ENCODE measurements at places on chromosomes 13 and 19.
A peak's percentile ranks its signal among the peaks of the same experiment; 100 is the strongest.

- DNase-seq = no peak
Observed at GRCh38 chr13:100525453-100526317, 62.9 kb downstream of the GGACT start.

- no peak for DNase-seq
Observed at GRCh38 chr19:58227964-58228584, 640 bp upstream of the ZNF544 start.

GRCh38 chr13:93554514-93554913 lies 327.9 kb downstream of the GPC6 start:
- DNase-seq = no peak

DNA sequence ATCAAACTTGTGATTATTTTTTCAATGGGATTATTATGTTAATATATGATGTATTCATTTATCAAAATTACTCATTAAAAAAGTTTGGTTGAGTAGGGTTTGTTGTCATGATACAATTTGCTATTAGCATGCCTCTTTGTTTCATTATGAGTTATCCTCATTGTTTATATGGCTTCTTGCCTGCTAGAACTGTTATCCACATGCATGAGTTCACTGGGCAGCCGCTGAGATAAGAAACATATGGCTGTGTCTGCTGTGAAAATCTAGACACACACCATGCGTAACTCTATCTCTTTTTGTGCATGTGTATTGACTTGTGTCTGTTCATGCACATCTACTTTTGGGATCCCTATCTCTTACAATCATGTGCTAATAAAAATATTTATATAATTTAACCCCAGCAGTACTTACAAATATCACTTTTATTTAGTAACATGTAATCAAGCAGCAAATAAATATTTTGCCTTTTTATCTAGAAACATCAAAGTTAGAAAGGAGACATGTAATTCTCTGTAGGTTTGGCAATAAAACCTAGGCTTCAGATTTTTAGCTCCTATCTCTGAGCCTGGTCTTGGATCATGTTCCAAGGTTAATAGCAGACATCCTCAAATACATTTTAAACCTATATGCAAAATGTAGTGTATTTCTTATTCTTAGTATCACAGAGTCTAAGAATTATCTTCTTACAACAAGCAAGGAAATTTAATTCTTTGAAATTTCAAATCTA lies 11.2 kb upstream of the KLF12 start:
- no peak for DNase-seq

DNA sequence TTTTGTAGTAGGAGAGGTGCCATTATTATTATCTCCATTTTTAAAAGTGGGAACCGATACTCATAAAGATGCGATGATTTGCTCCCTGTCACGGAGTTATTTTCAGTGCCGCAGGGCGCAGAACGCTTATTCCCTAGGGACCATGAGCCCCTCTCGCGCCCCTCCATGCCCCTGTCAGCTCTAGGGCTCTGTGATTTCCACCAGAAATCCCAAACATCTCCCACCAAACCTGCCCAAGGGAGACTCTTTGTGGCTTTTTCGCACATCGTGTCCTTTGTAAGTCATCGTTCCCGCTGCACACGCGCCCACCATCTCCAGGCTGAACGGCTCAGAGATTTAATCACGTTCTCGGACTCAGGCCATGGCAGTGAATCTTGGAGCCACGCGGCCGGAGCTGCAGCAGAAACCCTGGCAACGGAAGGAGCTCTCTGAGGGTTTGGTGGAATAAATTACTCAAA lies 105.1 kb downstream of the DNAJC15 start:
- DNase-seq = no peak

GRCh38 chr13:30305456-30305970 lies 1.8 kb downstream of the KATNAL1 start:
- DNase-seq = no peak

- no peak for DNase-seq
Observed at GRCh38 chr13:88068975-88069374, 397.8 kb downstream of the SLITRK5 start.

DNA sequence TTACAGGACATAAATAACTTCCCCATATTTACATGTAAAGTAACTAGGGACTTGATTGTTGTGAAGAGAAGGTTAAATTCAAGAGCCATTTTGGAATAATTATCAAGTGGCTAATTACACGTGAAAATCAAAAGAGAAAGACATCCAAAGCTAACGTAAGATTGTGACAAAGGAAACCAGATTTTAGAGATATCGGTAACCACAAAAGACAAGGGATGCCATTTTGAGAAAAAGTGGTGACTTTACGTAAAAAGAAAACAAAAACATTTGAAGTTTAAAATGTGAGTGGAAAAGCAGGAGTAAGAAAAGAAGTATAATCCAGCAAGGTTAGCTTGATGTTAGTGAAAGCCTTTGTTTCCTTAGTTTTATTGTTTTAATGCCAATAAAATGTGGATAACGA lies 10.9 kb upstream of the VWA8 start:
- no peak for DNase-seq

- DNase-seq = no peak
Observed at GRCh38 chr13:94914895-94915294, 202.6 kb upstream of the SOX21 start.

- DNase-seq = no peak
Observed at GRCh38 chr19:15673176-15673654, 328 bp downstream of the CYP4F12 start.

GRCh38 chr13:71260246-71260645 lies 606.8 kb downstream of the DACH1 start:
- no peak for DNase-seq

GRCh38 chr13:44903574-44903985 lies 85.7 kb downstream of the NUFIP1 start:
- DNase-seq = no peak

DNA sequence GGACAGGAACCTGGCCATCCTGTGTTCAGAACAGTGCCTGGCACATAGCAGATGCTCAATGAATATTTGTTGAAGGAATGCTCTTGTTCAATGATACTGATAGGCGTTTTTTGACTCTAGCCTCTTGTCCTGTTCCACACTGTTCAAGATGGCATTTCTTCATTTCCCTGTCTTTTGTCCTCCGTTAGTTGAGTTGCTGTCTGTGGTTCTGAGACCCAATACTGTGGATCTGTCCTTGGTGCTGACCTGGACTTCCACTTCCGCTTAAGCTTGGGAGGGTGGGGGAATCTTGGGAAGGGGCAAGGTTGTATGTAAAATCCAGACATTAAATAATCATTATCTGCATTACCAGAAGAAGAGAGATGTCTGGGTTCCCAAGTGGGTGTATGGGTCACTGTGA lies 8.3 kb upstream of the KCNN4 start:
- no peak for DNase-seq

DNA sequence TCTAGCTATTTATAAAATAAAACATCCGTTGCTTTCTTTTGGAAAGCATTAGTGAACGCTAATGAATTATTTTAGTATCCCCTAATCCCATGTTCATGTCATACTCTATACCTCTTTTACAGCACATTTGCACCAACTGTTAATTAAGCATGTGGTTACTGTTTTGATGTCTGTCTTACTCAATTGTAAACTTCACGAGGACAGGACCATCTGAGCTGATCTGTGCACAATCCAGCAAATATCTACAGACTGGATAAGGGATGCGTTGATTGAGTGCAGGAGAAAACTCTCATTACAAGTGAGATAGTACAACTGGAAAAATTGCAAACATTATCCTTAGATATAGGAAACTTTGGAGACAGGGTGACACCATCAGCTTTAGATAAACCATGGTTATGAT lies 201.1 kb downstream of the PCDH20 start:
- no peak for DNase-seq

- DNase-seq = no peak
Observed at GRCh38 chr13:111414341-111414740, 93.9 kb downstream of the TEX29 start.

DNA sequence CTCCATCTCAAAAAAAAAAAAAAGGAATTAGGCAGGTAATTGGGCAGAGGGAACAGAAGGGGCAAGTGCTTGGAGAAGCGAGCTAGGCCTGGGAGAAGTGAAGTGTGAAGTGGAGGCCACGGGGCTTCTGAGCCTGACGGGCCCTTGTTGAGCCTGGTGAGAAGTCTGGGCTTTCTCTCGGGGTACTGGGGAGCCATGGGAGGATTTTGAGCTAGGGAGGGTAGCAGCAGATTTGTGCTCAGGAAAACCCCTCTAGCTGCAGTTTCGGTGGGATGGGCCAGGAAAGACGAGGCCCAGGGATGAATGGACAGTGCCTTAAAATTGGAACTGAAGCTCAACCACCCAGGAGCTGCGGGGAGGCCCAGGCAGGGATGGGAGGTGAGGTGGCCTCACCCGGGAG lies 8.0 kb downstream of the POLR1G start:
- DNase-seq = no peak

DNA sequence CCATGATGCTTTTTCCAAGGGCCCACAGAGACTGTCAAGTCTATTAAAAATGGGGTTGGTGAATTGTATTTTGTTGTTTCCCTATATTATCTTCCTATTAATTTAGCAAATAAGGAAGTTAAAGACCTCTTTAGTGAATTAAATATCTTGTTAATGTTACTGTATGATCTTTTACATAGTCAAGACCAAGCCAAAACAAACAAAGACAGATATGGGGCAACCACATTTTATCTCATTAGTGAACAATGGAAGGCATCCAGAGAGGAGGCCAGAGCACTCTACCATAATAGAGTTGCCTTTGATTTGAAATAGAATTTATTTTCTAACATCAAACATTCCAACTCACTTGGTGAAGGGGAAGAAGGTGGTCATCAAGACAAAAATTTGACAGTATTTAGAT lies 169.4 kb downstream of the B3GLCT start:
- no peak for DNase-seq

DNA sequence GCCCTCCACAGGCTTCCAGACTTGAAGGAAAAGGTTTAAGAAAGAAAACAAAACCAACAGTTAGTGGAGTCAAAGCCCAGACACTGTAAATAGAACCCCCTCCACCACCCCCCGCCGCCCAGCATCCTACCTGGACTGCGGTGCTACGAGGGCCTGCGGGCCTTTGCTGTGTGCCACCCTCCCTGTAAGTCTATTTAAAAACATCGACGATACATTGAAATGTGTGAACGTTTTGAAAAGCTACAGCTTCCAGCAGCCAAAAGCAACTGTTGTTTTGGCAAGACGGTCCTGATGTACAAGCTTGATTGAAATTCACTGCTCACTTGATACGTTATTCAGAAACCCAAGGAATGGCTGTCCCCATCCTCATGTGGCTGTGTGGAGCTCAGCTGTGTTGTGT lies 6.3 kb upstream of the GARIN5A start:
- DNase-seq = no peak

GRCh38 chr13:18212873-18213272 lies 968.8 kb downstream of the TUBA3C start:
- DNase-seq = peak; percentile 46

GRCh38 chr19:49592486-49593232 lies 1.7 kb downstream of the PRR12 start:
- peak; percentile 20 for DNase-seq

DNA sequence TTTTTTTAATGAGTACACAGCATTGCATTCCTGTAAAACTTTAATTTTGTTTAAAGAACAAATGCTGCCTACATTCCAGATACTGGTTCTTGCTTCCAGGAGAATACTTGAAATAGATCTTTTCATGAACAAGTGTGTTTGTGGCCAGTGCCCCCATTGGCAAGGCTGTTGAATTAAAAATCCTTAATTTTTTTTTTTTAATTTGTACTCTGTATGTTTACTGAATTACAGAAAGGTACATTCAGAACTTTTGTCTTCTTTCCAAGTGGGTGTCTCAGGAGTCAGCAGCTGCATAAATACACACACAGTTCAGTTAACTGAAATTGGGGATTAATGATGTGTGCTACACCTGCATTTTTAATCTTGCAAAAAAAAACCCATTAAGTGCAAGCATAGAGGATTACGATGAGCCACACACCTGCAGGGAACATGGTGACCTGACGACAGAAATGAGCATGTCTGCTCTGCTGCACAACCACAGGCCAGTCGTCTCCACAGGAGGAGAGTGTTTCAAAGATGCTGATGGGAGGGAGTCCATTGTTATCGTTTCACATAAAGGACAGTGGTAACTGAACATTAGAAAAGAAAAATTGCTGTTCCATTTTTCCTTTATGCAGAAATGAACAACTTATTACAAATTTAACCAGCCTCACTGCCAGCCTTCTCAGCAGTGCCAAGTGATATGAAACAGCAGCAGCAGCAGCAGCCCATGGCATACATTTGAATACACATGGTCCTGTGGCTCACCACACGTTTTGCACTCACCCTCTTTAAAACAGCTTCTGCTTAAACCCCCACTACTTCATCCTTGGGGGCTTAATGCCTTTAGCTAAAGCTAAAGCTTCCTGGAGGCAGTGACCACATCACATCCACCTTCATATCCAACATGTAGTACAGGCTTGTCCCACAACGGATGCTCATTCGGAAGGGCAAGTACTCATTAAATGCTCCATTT lies 72.3 kb upstream of the RFC3 start:
- no peak for DNase-seq

DNA sequence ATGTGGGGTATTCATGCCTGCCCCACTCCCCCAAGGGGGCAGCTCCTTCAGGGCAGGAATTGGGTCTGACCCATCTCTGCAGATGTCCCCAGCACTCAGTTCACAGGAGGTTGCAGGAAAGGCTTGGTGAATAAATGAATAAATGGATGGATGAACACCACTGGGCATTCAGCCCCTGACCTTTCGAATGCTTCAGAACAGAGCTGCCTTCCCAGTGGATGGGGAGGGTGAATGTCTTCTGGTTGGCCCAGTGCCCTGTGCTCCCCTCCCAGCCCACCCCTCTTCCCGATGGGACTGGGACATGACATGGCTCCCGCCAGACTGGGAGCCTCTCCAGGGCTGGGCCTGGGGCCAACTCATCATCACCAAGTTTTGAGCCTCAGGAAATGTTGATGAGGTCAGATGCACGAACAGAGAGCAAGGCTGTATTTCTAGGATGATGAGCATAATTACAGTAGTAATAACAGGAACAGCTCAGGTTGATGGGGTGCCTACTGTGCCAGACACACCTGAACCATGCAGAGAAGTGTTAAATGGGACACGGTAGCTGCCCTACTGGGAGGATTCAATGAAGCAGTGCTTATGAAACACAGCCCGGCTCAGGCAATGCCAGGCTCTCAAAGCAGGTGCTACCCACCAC lies 25.7 kb downstream of the VRK3 start:
- no peak for DNase-seq

- DNase-seq = no peak
Observed at GRCh38 chr19:50994129-50994528, 7.3 kb downstream of the KLK8 start.

- no peak for DNase-seq
Observed at GRCh38 chr13:110187641-110188161, 119.3 kb downstream of the COL4A1 start.

DNA sequence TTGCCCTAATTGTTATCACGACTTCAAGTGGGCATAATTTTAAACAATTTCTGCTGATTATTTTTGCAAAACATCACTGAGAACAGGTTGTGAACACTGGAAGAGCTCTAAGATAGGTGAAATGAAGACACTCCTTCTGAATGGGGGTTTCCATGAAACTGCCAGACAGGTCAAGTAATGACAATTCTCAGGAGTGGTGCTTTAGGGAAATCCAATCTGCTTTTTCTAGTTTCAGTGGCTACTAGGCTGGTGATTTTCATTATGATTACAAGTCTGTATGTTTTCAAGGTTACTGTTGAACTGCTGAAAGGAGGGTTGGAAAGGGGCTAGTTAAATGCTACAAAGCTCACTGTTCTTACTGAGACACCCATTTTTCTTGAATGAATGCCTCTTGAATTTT lies 1724.2 kb downstream of the PCDH9 start:
- DNase-seq = no peak
